ENCODE measurements at places on chromosomes 2 and 18.
A peak's percentile ranks its signal among the peaks of the same experiment; 100 is the strongest.

DNA sequence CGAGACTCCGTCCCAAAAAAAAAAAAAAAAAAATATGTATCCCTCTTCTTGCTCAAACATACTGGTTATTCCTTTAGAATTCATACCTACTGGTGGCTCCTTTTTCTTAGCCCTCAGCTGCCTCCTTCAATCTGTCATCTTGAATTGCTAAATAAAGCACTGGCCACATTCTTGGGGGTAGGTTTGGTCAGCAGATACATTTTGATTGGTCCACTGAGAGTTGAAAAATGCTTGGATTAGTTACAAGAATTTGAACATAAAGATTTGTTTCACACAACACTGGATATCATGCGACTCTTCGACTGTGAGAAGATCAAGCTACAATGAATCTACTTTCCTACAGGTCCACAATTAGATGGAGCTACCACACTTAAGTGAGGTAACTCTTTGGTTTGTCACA lies 906.1 kb upstream of the SLC39A10 start:
- no peak for DNase-seq

DNA sequence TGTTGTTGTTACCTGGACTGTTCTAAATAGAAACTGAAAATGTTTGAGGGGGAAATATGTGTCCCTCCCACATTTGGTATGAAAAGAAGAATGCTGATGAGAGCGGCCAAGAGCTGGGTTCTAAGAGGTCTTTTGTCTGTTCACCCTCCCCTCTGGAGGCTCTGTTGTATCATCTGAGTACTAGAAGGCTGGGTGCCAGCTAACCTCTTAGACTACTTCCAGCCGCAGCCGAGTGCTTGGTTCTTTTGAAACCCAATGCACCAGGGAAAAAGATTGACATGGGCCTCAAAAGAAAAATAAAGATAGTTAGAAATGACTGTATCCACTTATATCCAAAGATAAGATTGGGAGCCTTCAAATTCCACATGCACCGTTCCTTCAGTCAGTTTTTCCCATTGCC lies 255.9 kb downstream of the TXNL1 start:
- no peak for DNase-seq

- no peak for DNase-seq
These were observed 355.6 kb downstream of the STK39 start for GRCh38 chr2:167891841-167892240.

GRCh38 chr2:143155661-143156060 lies 26.4 kb downstream of the ARHGAP15 start:
- no peak for DNase-seq

- no peak for DNase-seq
These were observed at the start of gene IL1R1 for GRCh38 chr2:102141970-102142828. IL1R1 (plus strand) TSS chr2:102142746; CDS start chr2:102157725, 14,979 bp downstream.

- no peak for DNase-seq
These were observed 317.6 kb downstream of the PRKCE start for GRCh38 chr2:45968946-45969584.

DNA sequence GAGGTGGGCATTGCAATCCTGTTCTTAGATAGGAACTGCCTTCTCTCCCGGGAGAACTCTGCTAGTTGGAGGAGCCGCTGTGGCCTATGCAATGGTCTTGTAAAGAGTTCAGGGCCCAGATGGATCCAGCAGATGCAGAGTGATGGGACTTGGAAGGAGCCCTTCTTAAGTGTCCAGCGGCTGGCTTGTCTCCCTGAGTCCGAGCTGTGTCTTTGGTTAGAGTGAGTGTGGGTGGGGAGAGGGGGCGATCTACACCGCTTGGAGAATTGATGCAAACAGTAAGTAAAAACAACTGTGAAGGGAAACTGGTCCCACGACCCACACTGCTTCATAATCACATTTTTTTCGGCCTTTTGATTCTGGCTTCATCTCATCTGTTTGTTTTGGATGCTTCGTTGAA lies 89.8 kb upstream of the CYRIA start:
- no peak for DNase-seq

- no peak for DNase-seq
These were observed 131.7 kb upstream of the CTAGE1 start for GRCh38 chr18:22549260-22549937.

DNA sequence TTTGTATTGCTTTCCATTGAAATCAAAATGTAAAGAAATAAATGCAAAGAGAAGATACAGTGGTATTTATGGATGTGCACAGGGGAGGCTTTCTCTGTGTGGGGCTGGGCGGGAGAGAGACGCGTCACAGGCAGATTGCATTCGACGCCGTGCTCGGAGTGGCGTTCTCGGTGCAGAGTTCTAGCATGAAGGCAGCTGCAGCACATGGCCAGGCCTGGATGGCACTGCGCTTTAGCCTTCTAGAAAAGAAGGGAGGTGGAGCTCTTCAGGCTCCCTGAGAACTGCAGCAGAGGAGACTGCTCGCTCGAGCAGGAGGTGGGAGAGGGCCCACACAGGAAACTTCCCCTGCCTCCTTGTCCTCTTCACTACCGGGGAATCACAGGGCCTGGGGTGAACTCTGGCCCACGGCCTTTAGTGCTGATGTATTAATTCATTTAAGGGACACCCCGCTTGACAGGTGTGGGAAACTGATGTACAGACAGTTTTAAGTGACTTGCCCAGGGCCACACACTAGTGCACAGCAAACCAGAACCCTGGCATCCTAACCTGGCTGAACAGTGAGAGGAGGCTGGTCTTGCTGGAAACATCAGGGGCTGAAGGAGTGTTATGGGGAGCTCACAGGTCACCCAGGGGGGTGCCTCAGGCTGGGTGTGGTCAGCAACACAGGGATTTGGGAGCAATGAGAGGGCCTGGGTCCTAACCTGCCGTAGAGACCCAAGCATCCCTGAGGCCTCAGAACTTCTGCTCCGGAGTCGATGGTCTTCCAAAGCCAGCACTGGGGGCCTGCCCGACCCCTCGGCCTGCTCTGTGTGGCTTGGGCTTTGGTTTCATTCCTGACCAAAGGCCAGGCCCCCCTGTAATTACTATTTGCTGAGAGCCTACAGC lies 199.9 kb downstream of the HDAC4 start:
- DNase-seq: no peak

- DNase-seq: no peak
These were observed 105.4 kb upstream of the MMADHC start for GRCh38 chr2:149692961-149693396.

- peak; percentile 72 for DNase-seq
These were observed 891 bp downstream of the CAB39 start for GRCh38 chr2:230713331-230714135.

DNA sequence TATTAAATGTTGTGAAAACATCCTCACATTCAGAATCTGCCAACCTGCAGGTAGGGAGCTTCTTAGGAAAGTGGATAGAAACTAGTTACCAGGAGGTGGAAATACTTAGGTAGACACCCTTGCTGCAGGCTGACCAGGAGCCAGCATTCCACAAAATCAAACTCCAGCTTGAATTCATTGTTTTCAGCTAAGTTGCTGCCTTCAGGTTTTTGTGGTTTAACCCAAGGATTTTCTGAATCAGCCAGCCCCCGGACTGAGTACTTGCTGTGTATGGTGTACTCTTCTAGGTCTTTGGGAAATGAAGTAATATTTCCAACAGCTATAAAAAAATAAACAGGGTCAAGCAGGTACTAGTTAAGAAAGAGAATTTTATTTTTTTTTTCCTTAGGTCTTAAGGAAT lies 192.1 kb upstream of the CHST9 start:
- DNase-seq: no peak

GRCh38 chr2:98455494-98455976 lies 10.9 kb downstream of the INPP4A start:
- DNase-seq: no peak

DNA sequence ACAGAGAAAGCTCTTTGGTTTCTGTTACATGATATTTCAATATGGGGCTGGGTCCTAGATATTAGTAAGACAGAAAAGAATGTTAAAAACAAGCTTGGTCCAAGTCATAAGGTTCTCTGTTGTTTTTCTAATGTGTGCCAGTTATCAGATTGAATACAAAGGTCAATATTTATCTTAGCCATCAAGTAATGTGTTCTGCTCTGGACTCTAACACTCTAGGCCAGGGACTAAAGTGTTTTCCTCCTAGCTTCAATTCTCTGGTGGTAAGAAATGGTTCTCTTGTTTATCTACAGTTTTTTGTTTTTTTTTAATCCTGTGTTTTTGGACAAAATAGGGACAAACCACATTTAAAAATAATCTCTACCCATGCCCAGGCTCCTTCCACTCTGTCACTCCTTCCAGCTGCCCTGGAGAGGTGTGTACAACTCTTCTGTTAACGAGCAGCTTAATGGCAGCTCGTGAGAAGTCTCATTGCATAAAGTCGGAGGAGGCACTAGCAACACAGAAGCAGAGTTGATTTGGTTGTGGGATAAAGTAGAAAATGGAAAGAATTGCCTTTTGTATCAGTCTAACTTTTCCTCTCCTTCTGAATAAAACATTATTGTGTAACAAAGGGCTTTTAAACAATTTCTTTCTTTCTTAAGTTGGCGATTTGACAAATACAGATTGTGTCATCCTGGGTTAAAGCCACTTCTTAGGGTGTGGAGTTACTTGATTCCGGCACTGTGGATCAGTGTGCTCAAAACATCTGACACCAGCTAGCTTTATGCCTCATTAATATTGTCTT lies 8.0 kb upstream of the SESTD1 start:
- DNase-seq: no peak

GRCh38 chr2:169034256-169034655 lies 3.1 kb upstream of the ABCB11 start:
- DNase-seq: no peak

- peak; percentile 84 for DNase-seq
These were observed at the start of gene GCFC2 for GRCh38 chr2:75710577-75711253. GCFC2 (minus strand) TSS chr2:75710915; CDS start chr2:75710855, 60 bp downstream.

Measured in hematopoietic multipotent progenitor cell treated with erythropoietin and hydrocortisone succinate and interleukin-3 and kit ligand, for 15 days (in vitro differentiated cells).